ENCODE measurements at places on chromosomes 5 and 9.

GRCh38 chr5:88390481-88390880, 121.8 kb upstream of the TMEM161B start:
- DNase-seq = no peak

- DNase-seq = no peak
Observed at GRCh38 chr9:18189871-18190670, 283.9 kb upstream of the ADAMTSL1 start.

GRCh38 chr5:111389390-111390082, 122.8 kb downstream of the STARD4 start:
- peak; percentile 93 for DNase-seq

- no peak for DNase-seq
Observed at GRCh38 chr5:68478301-68479095, 262.9 kb downstream of the PIK3R1 start.

DNA sequence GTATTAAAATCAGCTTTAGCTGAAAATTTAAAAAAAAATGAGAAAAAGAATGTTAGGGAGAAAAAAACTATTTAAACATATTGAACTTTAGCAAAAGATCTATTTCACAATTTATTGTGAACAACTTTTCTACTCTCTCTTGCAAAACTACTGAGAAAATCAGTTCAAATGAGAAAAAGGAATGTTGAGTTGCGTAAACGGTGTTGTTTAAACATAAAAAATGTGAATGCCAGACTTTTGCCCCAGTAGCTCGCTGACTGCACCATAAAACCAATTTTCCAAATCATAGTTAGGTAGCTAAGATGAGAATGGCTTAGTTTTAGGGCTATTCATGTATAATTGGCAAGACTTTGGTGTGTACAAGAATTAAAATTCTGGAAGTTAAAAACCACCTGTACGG, 13.4 kb upstream of the RAD23B start:
- DNase-seq = no peak

Measured in ELR (cell line).